ENCODE measurements at places on chromosomes 3 and 15.

DNA sequence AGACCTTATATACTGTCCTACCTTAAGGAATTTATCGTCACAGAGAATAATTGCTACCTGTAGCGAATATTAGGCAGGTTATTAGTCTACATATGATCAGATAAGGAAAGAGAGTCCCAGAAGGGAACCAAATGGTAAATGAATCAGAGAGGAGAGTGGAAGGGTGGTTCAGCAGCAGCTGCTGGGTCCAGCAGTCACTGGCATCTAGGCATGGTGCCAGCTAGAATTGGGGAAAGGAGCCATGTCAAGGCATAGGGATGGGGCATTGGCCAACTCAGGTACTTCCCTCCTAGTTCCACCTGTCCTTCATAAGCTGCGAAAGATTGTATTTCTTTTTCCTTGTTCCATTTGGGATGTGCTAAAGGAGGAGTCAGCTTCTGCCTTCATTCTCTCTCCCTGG lies 23.4 kb downstream of the HACD3 start:
- no peak for DNase-seq

- no peak for DNase-seq
These were observed 19.4 kb upstream of the ATP8B4 start for GRCh38 chr15:50138391-50138790.

GRCh38 chr3:161796780-161797179 lies 300.2 kb downstream of the OTOL1 start:
- no peak for DNase-seq

DNA sequence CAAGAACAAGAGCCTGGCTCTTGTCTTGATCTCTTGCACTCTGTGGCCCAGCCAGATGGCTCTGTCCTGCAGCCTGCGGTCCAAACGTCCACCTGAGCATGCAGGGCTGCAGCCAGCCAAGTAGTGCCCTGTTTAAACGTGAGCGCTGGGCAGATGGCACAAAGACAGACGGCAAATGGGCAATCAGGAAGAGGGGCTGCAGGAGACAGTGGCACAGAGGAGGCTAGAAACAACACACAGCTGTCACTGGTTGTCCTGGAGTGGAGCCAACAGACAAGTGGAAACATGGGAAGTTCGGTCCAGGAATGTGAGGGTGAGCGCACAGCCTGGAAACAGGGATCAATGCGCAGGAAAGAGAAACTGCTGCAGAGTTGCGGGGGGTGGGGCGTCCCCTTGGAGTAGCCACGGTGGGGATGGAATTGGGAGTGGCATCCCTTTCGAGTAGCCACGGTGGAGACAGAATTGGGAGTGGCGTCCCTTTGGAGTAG lies 10.7 kb upstream of the ZXDC start:
- no peak for DNase-seq

DNA sequence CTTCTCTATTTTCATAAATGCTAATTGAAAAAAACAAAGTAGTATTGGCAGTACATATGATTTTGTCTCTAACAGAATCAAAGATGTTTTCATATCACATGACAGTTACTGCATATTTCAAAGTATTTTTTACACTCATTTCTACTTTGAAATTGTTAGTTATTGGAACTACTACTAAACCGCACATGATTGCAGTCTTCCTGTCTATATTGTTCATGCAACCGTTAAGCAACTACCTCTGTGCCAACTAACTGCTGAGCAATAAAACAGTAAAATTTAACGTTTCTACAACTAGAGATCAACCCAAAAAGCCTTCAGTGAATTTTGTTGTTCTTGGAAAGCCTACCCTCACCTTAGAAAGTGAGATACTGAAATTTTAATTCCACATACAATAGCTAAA lies 64.2 kb downstream of the DMXL2 start:
- no peak for DNase-seq

DNA sequence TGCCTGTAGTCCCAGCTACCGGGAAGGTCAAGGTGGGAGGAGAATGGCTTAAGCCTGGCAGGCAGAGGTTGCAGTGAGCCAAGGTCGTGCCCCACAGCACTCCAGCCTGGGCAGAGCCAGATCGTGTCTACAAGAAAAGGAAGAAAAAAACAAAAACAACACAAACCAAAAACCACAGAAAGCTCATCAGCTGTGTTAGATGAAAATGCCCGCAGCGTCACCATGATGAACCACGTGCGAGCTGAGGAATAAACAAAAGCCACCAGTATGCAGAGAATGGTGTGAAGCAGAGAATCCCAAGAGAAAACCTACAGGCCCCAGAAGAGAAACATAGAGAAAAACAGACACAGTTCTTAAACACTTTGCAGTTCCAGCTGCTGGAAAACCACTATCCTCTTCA lies 19.7 kb upstream of the TM4SF19 start:
- no peak for DNase-seq

DNA sequence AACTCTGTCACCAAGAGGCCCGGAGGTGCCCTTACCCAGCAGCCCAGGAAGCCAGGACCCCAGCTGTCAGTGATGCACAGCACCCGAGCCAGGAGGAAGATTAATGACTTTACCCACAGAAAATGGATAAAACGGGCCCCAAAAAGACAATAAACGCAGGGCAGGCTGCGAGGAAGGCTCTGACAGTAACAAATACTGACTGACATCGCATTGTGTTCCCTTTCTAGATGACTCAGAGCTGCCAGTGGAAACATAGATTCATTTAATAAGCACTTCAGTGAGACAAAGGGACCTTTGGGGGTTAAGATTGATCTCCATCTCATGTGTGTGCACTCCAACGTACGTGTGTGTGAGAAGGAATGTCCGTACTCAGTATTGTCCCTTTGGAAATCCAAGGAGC lies 225.3 kb upstream of the PPP2R3A start:
- DNase-seq: no peak

GRCh38 chr3:23873941-23874340 lies 42.8 kb downstream of the NKIRAS1 start:
- DNase-seq: no peak

DNA sequence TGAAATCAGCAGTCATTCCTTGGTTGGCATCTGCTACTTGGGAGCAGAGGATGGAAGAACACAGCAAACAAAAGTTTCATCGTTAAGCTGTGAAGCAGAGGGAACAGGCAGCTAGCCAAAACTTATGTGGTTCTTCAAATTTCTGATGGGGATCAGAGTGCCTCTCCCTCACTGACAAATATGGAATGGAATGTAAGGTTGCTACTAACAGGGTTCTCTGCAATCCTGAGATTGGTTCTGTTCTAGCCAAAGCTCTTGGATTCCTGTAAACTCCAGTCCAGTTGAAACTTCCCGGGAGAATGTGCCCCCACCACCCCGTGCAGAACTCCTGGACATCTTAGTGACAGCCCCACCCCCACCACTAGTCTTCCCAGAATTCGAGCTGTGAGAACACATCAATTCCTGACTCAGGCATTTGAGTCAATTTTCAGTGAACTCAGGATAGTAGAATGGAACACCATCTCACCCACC lies 55.9 kb upstream of the PHLDB2 start:
- DNase-seq: no peak

DNA sequence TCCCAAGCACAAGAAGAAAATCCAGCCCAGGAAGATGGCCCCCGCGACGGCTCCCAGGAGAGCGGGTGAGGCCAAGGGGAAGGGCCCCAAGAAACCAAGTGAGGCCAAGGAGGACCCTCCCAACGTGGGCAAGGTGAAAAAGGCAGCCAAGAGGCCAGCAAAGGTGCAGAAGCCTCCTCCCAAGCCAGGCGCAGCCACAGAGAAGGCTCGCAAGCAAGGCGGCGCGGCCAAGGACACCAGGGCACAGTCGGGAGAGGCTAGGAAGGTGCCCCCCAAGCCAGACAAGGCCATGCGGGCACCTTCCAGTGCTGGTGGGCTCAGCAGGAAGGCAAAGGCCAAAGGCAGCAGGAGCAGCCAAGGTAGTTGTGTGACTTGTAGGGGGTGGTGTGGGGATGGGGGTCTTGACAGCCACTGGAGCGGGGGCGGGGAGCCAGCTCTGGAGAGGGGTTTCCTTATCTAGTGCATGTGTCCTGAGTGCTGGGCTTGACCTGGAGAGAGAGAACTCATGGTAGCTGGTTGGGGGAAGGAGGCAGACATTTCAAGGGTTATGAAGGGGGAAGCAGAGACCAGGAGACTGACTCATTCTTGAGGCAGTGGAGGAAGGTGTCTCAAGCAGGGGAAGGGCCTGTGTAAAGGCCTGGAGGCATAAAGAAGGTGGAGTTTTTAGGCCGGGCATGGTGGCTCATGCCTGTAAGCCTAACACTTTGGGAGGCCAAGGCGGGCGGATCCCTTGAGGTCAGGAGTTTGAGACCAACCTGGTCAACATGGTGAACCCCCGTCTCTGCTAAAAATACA lies 6.2 kb downstream of the H1-8 start:
- DNase-seq: no peak

- DNase-seq: no peak
These were observed 113.2 kb downstream of the PTPRG start for GRCh38 chr3:61674596-61674995.

DNA sequence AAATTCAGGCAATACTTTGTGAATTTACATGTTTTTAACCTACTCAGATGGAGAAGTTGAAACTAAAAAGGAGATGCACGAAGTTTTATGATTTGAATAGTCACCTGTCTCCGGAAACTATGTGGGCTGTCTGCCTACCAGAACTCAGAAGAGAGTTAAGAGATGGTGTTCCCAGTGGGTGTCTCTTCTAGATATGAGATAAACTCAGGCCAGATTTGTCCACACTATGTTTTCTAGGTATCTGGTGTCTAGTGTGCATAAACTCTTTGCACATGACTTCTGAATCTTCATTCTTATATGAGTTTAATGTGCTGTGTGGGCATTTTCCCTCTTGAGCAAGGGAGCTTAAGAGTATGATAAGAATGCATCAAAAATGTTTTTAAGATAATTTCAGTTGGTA lies 222.8 kb downstream of the FOXP1 start:
- no peak for DNase-seq

DNA sequence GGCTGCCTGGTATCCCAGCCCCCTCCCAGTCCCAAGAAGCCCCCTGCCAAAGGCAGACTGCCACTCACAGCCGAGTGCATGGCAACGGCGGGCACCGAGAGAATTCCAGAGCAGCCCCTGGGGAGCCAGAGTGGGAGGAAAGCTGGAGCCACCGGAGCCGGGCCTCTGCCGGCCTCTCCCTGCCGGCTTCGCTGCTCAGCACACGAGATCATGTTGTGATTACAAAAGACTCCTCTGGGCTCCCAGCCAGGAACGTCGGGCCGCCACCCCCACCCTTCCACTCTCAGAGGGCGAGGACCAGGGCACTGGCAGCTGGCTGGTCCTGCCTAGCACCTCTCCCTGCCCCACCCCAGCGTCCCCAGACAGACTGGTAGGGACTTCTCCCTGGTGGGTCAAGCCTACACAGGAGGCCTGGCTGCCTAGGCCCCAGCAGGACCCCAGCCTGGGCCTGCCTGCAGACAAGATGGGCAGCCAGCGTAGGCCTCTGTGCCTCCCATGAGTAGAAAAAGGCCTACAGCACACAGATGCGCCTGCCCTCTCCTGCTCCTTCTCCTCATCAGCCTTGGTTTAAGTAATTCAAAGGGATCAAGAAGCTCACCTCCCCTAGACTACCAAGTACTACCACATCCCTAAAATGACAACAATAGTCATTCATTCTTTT lies at the start of gene CCDC9B:
Gene CCDC9B (minus strand): TSS at position 200 of the 661 bp plus-strand sequence. CDS start 120 bp downstream, at position 80.
- DNase-seq: no peak

DNA sequence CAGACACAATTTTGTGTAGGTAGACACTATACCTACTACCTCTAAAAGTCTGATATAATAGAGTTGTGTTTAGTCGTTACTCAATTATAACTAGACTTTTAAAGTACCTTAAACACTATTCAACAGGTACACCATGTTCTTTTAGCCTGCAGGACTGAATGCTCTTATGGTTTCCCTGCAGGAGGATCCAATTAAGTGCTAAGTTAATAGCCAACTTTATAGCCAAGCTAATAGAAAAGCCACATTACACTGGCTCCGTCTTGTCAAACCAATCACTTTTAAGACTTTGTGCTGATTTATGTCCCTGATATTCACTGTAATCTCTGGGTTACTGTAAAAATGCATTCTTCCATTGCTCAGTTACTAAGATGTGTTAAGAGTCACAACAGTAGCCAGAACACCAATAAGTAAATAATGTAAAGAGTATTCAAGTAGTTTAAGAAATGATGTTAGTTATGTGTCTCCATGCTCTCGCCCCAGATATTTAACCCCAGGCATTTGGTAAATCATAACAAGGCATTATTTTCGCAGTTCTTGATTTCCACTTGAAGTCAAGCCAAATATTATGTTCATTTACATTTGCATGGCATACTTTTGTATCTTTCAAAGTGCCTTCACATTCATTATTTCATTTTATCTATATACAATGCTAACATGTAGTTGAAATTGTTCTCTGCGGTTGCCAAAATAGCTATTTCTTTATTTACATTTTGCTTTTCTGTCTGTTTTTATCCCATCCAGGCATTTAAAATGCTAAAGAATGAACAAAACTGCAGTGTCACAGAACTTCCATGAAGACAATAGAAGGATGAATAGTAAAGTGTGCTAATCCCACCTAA lies 42.7 kb upstream of the AP4E1 start:
- no peak for DNase-seq

DNA sequence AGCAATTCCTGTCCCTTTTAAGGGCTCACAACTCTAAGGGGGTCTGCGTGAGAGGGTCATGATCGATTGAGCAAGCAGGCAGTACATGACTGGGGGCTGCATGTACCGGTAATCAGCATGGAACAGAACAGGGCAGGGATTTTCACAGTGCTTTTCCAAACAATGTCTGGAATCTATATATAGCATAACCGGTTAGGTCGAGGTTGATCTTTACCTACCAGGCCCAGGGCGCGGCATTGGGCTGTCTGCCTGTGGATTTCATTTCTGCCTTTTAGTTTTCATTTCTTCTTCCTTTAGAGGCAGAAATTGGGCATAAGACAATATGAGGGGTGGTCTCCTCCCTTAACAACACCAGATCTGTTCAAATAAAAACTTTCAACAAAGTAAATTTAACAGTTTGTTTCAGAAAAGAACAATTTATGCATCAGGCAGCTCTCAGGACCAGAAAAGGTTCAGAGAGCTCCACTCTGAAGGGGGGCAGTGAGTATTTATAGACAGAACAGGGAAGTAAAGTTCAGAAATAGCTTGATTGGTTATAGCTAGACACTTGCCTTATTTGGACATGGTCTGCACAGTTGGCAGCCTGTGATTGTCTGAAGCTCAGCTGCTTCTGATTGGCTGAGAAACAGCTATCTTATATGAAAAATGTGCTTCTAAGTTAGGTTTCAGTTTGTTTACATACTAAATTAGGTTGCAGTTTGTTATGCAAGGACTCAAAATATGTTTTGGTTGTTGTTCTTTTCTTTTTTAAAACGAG lies 17.2 kb upstream of the B4GALT4 start:
- DNase-seq: no peak

DNA sequence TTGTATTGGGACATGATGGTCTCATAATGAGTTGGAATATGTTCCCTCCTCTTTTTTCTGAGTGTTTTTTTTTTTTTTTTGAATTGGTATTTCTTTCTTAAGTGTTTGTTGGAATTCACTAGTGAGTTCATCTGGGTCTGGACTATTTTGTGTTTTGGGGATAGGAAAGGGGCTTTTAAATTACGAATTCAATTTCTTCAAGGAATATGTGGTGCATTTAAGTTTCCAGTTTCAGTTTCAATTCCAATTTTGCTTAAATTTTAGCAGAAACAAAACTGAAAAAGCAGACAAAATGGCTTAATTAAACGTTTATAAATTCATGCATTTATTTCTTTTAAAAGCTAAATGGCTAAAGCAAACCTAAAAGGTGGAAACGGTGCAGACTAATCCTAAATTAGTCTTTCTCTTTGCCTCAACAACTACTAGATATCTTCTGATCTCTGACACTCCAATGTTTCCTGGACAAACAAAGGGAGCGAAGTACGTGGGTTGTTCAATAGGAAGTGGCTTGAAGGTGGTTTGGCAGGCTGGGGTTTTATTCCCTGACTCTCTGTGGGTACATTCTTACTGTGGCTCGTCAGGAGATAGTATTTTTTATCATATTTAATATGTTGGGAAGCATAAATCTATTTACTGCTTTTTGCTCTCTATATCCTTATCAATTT lies 50.0 kb upstream of the CORO2B start:
- no peak for DNase-seq

All from NT2/D1 (cell line).